CD4-positive, alpha-beta T cell treated with Interleukin-17A for 4 hours (primary cell): ENCODE measurements at places on chromosomes 2 and 18.

DNA sequence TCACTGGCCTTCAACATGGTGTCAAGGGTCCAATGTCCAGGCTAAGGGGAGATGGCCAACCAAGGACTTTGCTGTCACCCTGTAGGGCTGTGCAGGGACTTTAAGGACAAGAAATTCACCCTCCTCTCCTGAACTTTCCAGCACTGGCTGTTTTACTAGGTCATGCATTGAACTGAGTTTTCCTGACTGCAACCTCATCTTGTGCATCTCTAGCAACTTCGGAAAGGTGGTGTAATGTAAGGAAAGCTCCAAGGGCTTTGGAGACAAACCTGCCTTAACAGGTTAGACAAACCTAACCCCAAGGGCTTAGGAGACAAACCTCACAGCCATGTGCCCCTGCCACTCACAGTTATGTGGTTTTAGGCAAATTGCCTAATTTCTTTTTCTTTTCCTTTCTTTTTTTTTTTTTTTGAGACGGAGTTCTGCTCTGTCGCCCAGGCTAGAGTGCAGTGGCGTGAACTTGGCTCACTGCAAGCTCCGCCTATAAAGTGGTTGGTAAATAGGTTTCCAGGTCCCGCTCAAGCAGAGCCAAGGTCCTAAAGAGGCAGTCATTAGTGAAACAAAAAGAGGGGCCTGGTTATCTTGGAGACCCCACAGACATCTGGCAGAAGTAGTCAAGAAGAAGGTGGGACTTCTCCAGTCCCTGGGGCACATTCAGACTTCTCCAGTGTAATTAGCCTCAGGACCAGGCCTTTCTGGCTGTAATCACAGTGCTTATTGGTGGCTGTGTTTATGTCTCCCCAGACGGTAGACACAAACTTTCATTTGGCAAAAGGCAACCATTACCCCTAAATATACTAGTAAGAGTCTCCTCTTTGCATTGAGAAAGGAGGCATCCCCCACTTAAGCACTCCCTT is 37.6 kb upstream of the PMAIP1 start:
- DNase-seq, result no peak

- no peak for DNase-seq
Observed at GRCh38 chr2:1605102-1606045, 138.9 kb downstream of the PXDN start.

DNA sequence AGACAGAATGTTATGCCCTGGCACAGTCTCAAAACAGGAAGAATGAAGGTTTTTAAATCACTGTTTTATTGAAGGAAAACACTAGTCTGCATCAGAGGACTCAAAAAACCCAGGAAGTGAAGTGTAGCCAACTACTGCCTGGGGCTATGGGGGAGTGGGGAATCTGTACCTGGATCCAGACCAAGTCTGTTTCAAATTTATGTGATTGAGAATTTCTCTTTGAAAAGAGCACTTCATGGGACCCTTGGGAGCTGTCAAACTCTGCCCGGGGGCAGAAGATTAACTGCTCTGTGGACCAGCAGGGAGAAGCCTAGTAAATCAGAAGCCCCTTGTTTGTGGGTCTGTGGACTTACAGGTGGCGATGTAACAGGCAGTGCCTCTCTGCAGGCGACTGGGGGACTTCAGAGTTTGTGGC is 45.3 kb upstream of the TANC1 start:
- DNase-seq, result no peak

- no peak for DNase-seq
Observed at GRCh38 chr2:64311191-64311910, 142.6 kb upstream of the LGALSL start.
